ENCODE measurements at places on chromosomes 1 and 21. TPM values are rescaled to one million over a fixed set of nuclear protein-coding genes. Genes with fewer than 3 reads are reported as not detected.
A peak's percentile ranks its signal among the peaks of the same experiment; 100 is the strongest.

Gene AADACL3
- not detected for total RNA-seq

Gene HEYL
- total RNA-seq, result 5.6 TPM

Gene MACF1
- total RNA-seq, result 571 TPM

Gene KRTAP24-1
- not detected for total RNA-seq

Gene CELA2B
- not detected for total RNA-seq

Gene LCA5L
- 0.83 TPM for total RNA-seq

Gene VHLL
- total RNA-seq, result not detected

Gene SPATA1
- not detected for total RNA-seq

Gene CIART
- total RNA-seq, result 14.1 TPM

Gene PGLYRP3
- not detected for total RNA-seq

Gene USF1
- total RNA-seq, result 53.8 TPM

DNA sequence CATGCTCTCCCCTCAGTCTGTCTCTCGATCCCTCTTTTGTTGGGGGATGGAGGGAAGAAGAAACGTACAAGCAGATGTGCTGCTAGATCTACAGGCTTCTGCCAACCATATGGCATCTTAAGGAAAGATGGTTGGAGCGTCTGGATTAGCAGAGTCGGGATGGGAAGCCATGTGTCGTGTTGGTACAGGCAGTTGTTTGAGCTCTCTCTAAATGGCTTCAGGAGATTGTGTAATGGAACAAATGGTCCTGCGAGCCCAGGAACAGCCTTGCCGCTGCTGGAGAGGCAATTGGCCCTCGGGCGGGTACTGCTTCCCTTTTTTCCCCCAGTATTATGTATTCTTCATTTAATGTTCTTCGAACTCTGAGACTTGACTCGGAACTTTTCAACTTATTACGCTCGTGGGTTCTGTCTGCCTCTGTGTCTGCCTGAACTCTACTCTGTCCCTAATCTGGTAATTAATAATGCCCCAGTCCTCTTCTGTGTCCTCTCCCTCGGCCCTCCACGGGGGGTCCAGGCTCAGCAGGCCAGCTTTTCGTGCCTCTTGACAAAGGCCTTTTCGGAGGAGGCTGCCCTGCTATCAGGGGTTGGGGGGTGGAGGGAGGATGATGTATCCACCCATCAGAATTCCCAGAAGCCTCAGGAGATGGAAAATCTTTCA, 215.3 kb downstream of the SDCCAG8 start:
- no peak for DNase-seq

GRCh38 chr1:111281411-111281810, 9.2 kb upstream of the CHIA start:
- no peak for DNase-seq

DNA sequence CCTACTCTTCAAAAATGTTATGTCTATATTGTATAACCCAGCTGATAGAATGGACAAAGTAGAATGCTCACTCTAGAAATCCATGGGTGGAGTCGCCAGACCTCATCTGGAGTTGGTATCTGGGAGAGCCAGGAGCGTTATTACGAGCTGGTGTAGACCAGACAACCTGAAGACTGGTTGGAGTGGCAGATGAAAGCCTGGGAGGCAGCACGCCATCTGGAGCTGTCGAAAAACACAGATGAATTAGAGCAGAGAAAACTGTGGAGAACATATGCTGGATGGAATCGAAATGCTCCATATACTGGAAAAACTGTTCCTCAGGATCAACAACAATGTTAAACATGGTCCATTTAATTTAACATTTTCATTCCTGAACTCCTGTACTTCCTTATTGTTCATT, 333.6 kb downstream of the KCTD3 start:
- DNase-seq, result no peak

DNA sequence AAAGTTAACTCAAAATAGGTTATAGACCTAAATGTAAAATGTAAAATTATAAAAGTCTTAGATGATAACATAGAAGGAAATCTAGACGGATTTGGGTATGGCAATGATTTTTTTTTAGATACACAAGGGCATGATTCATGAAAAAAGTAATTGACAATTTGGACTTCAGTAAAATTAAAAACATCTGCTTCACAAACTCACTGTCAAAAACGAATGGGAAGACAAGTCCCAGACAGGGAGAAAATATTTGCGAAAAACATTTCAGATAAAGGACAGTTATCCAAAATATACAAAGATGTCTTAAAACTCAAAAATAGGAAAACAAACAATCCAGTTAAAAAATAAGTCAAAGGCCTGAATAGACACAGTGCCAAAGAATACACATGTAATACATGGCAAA, 9.7 kb upstream of the PTGS2 start:
- no peak for DNase-seq

GRCh38 chr1:28508435-28508754, 2.6 kb downstream of the RCC1 start:
- DNase-seq, result no peak

DNA sequence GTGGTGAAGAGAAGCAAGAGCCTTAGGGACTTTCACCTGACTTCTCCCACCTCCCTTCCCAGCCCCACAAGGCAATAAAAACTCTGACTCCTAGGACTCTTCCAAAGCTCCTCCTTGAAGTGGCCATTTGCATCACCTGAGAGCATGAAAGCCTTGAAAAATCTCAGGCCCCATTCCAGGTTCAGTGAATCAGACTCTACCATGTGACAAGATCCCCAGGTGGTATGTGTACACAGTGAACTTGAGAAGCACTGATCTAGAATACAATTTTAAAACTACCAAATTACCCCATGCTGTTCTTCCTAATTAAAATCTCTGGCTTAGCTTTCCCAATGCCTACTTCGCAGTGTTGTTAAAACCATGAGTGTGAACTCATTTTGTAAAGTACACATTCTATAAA, 195.1 kb upstream of the SAMSN1 start:
- DNase-seq, result no peak

DNA sequence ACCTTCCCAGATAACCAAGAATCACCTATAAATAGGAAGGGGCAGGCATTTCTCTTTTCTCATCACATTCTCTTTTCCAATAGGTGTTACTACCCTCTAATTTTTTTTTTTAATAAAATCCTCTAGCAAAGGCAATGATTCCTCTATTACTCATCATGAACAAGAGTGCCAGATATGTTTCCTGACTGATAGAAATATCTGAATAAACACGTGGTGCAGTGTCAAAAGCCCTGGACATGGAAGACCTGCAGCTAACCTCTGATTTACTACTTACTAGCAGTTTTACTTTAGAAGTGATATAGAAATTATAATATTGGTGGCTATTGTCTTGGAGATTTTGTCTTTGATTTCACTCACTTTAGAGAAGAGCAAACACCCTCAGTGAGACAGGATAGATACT, 194.6 kb upstream of the SAMSN1 start:
- DNase-seq, result no peak

GRCh38 chr1:154352245-154352580, 26.9 kb downstream of the ATP8B2 start:
- no peak for DNase-seq

DNA sequence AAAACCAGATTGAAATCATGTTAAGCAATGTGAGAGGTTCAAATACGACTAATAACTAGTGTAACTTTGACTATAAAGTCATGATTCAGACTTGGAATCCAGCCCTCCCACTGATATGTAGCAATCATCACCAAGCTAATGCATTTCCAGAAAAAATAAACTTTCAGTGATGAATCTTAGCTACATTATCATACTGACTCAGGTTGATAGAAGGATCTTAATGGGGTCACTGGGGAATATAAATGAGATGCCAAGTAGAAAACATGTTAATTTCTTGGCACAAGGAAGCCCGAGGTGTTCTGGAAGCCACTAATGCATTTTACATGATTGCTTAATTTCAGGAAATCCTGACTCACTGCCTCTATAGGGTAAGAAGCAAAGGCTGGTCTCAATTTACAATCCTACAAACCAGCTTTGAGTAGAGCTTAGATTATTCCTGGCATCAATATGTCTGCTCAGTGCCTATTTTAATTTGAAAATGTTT, 67.7 kb downstream of the SELENOF start:
- no peak for DNase-seq

GRCh38 chr1:97332716-97333115, 588.1 kb downstream of the DPYD start:
- DNase-seq, result no peak

DNA sequence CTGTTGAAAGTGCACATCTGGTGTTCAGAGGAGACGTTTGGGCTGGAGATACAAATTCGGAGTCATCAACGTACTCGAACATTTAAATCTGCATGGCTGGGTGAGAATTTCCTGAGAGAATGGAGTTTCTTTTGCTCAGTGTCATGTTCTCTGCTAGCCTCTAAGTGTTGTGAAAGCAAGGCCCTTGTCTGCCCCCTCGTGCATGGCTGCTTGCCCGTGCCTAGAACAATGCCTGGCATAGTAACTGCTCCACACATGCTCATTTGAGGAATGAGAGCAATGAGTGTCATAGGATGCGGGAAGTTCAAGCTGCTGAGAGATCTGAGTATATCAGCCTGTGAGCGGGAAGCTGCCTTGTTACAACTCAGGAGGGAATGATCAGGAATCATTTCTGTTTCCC, 171.1 kb upstream of the CSF3R start:
- DNase-seq, result no peak

- DNase-seq, result no peak
These were observed 34.3 kb downstream of the SMG7 start for GRCh38 chr1:183506561-183506960.

DNA sequence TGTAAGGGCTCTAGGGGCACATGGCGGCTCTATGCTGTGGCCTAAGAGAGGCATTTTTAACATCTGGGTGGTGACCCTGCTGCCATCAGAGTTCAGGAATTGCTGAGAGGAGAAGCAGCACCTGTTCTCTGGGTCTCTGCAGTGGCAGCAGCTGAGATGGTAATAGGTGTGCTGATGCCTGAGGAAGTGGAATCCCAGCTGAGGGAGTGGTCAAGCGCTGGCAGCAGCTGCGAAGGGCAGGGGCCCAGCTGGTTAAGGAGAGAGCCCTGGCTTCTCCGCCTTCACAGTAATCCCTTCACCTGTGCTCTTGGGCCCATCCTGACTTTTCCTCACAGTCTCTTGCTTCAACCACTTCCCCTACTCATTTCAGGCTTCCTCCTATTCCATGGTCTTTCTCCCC, 39.8 kb downstream of the GJA5 start:
- no peak for DNase-seq

DNA sequence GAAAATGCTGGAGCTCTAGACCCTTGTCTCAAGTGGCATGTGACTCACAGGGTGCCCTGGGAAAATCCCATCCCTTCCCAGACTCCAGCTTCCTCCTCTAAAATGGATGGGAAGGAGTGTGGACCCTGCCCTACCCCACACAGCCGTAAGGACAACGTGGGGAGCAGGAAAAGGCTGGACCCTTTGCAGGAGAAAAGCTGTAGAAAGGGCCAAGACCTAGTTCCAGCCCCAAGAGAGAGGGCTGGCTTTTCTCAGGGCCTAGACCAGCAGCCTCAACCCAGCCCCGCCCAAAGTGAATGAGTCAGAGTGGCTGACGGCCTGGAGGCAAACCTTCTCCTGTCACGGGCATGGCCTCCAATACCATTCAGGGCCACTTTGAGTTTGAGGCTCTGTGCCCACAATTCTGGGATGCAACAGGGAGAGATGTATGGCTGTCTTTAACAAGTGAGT, 1.1 kb downstream of the LAMB3 start:
- DNase-seq, result peak; percentile 94

DNA sequence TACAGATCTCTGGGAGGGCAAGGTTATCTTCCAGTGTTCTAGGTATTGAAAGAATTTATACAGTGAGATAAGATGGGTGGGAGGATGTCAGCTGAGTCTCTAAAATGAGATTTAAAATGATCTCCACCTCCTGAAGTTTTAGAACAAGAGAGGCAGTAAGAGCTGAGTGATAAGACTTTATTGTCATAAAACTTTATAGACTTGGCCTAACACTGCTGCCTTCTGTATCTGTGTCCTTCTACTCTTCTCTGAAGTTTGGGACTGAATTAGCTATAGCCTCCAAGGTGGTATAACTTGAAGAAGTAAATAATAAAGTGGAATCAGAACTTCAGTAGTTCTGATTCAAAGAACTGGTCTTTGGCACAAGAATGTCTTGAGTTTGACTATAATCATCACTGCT, 48.3 kb downstream of the SUCO start:
- no peak for DNase-seq

DNA sequence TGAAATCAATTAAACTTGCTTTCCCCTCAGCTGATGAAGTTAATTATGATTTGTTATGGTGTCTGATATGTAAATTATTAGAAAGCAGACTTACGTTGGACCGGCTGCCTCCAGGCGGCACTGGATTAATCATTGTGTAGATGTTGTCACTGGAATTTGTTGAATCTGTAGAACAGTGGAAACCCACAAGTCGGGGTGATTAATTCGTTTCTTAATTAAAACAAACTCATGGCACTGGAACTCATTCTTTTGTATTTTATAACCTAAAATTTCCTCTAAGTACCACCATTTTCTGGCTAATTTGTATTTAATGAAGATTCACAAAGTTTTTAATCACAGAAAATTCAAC, 39.0 kb downstream of the MRPL37 start:
- no peak for DNase-seq

GRCh38 chr1:95641386-95641785, 407.4 kb downstream of the RWDD3 start:
- DNase-seq, result no peak

GRCh38 chr1:91779548-91780021, 106.4 kb downstream of the TGFBR3 start:
- DNase-seq, result no peak

GRCh38 chr1:234163267-234163919, 209.9 kb upstream of the COA6 start:
- peak; percentile 81 for DNase-seq

- no peak for DNase-seq
These were observed 136.2 kb upstream of the IPO9 start for GRCh38 chr1:201692555-201693394.

GRCh38 chr1:219883400-219884332, 44.7 kb downstream of the SLC30A10 start:
- DNase-seq, result no peak

DNA sequence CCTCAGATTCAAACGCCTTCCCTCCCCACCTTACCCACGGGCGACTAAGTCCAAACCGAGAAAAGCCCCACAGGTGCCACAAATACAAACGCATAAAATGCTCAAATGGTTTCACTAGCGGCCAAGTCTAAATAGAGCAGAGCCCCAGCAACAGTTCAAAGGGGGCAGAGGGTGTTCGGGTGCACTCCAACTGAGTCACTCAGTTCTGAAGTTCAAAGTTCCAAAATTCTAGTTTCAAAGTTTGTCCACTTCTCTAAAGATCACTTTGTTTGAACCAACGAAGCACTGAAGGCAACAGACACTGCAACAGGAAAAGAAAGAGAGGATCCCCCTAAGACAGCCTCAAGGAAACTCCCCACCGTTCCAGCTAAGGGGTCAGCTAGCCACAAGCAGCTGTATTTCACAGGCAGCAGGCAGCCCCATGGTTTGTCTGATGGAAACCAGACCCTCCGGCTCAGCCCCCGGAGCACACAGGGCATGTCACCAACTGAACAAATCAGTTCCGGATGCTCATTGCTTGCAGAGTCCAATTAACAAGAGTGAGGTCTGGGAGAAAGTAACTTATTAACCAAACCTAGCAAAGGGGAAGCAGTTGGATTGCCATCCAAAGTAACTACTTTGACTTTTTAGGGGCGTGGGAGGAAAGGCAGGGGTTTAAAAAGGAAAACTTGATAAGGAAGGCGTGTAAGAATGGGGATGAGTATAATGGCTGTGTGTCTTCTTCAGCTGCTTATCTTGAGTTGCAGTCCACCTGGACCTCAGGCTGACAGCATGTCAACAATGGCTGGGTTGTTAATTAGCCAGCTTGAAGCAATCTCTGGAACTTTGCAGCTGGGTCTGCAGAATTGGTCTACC, 1423.9 kb upstream of the PRMT6 start:
- DNase-seq, result no peak

Measured in esophagus muscularis mucosa (tissue), 4 donors.